Stimulated activated CD4-positive, alpha-beta T cell treated with anti-CD3 and anti-CD28 coated beads, Interleukin-4, amount 100 ng/mL, for 48 hours (primary cell): ENCODE measurements at places on chromosomes 12 and 14.
A peak's percentile ranks its signal among the peaks of the same experiment; 100 is the strongest.

DNA sequence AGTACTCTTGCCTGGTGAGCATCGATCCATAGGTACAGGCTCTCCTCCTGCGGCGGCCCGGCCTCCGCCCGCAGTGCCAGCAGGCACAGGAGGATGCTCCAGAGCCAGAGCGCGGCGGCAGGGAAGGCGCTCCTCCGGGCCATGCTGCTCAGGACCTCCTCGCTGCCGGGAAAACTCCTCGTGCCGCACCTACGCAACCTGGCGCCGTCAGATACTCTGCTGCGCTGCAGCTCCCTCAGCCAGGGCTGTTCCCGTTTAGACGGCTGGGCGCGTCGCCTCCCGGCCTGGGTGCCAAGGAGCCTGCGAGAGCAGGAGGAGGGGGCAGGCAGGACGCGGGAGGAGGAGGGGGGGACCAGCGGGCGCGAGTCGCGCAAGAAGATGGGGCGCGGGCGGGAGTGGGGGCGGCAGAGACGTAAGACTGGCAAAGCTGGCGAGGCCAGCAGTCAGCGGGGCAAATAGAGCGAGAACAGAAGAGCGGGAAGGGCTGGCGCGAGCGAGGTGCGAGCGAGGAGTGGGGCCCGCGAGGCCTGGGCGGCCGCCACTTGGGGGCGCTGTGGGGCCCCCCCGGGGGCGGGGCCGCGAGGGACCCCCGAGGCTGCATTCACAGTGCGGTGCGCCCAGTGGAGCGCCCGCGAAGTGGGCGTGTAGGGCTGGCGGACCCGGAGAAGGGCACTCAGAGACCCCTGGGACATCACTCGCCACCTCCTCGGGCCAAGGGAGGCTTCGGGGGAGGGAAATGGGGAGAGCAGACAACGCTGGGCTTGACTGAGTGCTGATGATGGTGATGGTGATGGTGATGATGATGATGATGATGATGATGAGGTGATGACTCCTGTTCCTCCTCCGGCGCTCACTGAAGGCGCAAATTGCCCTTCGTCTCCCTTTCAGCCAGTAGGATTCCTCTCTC, at the start of gene WIF1:
Gene WIF1, minus strand, starts transcription at position 257 of the 907 bp plus-strand sequence. Its CDS starts 114 bp downstream, at position 143.
- peak; percentile 16 for DNase-seq

DNA sequence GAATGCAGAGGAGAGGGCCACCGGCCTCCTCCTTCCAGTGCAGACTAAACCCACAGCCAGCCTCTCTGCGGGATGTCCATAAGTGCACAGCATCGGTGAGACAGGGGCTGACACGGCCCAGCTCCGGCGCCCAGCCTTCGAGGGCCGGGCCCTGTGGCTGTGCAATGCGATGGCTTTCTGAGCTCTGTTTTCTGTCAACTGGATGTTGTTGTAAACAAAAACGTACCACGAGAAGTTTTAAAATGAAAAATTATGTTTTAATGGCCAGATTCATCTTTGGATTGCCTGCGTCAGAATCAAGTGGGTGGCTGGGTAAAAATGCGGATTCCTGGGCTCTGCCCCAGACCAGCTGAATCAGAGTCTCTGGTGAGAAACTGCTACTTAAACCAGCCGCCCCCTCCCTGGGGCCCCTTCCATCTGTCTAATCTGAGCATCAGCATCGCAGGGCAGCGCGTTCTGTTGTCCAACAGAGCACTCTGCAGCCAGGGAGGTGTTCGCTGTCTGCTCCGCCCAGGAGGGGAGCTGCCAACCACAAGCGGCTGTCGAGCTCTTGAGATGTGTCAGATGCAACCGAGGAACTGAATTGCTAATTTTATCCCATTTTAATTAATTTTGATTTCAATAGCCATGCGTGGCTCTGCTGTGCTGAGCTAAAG, 133.4 kb downstream of the RFLNA start:
- DNase-seq = no peak

GRCh38 chr14:92264195-92264594, 58.8 kb upstream of the SLC24A4 start:
- no peak for DNase-seq

GRCh38 chr12:122659579-122659978, 43.6 kb downstream of the HCAR2 start:
- no peak for DNase-seq

- no peak for DNase-seq
Observed at GRCh38 chr12:30026621-30027234, 243.0 kb upstream of the TMTC1 start.

- DNase-seq = no peak
Observed at GRCh38 chr12:50924439-50925341, 27.7 kb upstream of the HIGD1C start.

DNA sequence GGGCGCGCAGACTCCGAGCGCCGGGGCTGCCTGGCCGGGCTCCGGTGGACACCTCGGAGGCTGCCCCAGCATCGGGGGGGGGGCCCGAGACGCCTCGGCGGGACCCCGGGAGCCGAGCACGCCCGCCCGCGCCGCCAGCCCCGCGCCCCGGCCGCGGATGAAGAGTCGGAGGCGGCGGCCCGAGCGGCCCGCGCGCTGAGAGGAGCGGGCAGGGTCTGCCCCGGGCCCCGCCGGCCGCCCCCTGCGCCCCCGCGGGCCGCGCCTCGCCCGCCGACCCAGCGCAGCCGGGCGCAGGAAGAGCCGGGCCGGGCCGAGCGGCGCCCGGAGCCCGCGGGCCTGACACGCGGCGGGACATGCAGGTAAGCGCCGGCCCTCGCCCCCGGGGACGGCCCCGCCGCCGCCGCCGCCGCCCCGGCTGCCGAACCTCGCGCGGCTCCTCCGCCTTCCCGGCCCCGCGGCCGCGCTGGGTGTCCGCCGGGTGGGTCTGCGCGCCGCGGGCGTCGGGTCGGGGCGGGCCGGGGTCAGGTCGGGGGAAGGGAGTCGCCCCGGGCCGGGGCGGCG, 63.7 kb downstream of the FBXL14 start:
- no peak for DNase-seq

DNA sequence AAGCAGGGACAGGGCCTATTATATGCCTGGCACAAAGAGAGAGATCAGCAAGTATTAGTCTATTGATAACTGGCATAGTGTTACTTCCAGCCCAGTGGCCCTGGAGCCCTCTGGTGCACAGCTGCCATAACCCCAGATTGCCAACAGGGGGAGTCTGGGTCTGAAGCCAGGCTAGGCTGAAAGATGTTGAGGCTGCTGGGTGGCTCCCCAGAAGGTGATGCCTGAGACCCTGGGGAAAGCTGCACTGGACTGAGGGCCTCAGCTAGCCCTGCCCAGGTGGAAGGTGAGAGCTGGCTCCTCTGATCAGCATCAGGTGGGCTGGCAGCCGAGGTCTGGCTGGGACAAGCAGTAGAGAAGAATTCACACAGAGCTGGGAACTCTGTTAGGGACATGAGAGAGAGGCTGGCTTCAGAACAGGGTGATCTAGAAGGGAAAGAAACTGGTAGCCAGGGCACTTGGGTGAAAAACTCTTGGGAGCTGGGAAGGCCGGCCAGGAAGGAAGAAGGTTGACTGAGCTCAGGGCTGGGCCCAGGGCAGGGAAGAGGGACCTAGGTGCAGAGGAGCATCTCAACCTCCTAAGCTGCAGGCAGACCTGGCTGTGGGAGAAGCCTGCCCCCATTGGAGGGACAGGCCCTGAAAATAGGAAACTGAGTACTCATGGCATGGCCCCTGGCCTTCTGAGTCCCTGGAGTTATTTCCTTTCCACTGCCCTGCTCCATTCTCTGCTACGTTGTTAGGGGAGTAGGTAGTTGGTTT, 3.9 kb downstream of the GZMH start:
- DNase-seq = peak; percentile 54

DNA sequence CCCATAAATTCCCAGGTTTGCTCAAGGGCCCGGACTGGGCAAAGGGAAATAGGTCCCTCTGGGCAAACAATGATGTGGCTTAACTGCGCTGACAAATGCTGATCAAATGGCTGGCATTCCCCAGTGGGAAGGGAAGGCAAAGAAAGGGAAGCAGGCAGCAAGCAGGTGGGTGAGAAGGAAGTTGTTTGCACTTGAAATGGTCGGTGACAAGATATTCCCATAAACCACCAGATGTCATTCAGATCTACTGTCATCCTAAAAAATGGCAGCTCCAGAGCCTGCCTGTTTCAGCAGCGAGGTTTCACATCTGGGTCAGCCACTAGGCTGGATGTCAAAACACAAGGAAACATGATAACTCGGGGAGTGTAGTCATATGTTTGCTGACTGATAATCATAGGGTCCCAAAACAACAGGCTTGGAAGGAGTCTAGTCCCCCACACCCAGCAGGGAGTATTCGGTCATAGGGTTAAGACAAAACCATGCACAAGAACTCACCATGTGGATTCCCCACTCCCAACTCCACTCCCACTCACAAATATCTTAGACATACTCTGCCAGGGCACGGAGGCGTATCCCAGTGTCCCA, 37.9 kb upstream of the MDM1 start:
- no peak for DNase-seq

DNA sequence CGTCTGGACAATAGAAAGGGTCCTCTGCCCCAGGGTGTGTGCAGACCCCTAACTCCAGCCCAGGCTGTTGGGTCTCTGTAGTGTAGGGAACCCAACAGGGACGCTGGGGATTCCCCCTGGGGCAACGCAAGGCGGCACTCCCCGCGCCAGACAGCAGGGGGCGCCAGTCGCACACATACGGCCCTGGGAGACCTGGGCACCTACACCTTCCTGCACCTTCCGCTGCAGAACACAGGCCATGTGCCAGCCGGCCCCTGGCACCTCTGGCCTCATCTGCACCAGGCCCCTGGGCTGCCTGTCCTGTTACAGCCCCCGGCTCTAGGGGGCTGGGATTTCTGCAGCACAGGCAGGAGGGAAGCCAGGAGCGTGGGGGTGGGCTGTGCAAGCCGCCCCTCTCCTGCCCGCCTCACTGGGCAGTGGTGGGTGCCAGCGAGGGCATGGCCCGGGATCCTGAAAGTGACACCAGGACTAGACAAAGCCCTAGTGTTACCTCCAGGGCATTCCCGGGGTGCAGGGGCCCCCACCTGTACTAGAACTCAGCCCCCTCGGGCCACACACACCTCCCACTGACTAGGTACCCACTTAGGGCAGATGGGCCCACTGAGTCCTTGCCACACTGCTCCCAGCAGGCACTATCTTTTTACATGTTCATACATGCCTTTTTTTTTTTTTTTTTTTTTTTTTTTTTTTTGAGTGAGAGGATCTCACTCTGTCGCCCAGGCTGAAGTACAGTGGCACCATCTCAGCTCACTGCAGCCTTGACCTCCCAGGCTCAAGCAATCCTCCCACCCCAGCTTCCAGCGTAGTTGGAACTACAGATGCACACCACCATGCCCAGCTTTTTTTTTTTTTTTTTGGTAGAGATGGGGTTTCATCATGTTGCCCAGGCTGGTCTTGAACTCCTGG, 37.5 kb downstream of the CCNK start:
- peak; percentile 84 for DNase-seq

GRCh38 chr12:127928615-127929571, 338.1 kb upstream of the TMEM132C start:
- DNase-seq = no peak

DNA sequence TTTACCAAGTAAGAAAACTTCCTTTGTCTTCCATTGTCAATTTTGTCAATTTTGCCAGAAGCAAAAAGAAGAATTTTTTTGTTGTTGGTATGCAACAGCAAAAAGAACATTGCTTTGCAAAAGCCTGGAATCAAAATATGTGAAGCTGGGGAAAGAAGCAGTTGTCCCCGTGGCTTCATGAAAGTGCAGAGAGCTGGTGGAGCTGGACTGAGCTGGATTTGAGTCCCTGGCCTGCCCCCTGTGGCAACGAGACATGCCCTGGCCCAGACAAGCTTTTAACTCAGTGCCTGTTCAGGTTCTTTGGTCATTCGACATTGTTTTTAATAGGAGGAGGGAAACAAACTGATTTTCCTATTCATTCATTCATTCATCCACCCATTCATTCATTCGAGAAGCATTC, 70.3 kb downstream of the SLC15A4 start:
- DNase-seq = no peak

DNA sequence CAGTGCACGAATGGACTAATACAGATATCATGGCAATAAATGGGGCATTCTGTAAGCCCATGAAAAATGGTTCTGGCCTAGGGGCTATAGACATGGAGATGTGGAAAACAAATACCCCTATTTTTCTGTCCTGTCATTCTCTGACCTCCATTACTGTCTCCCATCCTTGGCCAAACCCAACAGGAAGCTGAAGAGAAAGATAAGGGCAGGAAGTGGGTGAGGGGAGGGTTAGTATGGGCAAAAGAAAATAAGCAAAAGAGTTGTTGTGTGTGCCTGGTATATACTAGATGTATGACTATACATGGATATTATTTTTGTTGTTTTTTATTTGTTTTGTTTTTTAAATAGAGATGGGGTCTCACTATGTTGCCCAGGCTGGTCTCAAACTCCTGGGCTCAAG, 339.3 kb downstream of the PCNX1 start:
- no peak for DNase-seq

GRCh38 chr12:53347905-53348304, 11.8 kb upstream of the SP7 start:
- no peak for DNase-seq

DNA sequence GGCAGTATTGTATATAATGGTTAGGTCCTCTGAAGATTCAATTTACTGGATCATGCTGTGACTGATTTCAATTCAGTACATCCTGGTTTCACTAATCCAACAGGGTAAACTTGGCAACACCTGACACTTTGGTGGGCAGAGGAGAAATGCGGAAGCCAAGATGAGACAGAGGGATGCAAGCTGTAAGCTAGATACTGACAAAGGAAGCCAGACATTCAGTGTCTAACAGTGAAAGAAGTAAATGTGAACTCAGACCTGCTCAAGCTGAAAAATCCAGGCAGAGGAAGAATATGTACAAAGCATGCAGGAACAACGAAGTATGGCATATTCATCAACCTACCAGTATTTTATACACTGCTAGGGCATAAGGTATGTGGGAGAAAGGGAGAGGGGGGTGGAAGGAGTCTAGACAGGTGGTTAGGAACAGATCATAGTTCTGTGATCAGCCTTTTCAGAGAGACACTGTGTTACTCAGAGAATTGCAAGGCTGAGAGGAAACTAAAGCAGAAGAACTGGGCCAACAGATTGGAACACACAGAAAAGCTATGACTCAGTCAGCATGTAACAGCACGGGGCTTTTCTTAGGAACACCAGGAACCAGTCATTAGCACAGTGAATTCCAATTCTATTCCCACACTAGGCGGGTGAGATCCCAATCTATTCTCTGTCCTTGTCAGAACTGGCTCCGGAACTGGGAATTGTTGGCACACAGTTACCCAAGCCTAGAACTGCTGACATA, 40.3 kb downstream of the NELL2 start:
- no peak for DNase-seq

DNA sequence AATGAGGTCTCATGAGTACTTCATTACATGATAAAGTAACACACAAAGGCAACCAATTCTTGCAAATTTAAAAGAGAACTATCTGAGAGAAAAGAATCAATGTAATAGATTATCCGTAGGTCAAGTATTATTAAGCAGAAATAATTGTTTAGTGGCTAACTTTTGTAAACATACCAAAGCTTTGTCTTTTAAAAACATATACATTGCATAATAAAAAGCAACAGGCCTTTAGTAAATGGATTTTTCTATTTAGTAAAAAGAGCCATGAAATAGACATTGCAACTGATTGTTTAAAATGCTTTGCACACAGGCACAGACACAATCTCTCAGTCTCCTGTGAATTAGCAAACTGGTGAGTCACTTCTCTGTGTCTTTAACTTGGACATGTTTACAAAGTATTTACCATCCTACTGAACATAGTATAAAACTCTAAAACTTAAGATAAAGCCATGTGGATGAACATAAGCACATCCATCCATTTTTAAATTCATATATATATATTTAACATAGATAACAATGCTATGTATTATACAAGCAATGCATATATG, 518.7 kb upstream of the MGAT4C start:
- DNase-seq = no peak
